Activated T-helper 2 cell treated with anti-CD3 and anti-CD28 coated beads, Interferon-gamma antibody, Interleukin-2, Interleukin-4, amounts not matched to agents 10 μg/mL and 5 μg/mL and 100 μg/mL, durations not matched to agents 14 hours and 24 hours and 36 hours (primary cell): ENCODE measurements at places on chromosomes 13 and 19. TPM values are rescaled to one million over a fixed set of nuclear protein-coding genes. Genes with fewer than 3 reads are reported as not detected.
A peak's percentile ranks its signal among the peaks of the same experiment; 100 is the strongest.

ZNF560 gene
- total RNA-seq = not detected in 2 replicates

CALR3 gene
- not detected in 2 replicates for total RNA-seq

GRCh38 chr19:11295180-11295579 is 780 bp upstream of the TSPAN16 start:
- DNase-seq = no peak

TUBGCP3 gene
- 63.0 and 66.4 TPM in 2 replicates for total RNA-seq

DNA sequence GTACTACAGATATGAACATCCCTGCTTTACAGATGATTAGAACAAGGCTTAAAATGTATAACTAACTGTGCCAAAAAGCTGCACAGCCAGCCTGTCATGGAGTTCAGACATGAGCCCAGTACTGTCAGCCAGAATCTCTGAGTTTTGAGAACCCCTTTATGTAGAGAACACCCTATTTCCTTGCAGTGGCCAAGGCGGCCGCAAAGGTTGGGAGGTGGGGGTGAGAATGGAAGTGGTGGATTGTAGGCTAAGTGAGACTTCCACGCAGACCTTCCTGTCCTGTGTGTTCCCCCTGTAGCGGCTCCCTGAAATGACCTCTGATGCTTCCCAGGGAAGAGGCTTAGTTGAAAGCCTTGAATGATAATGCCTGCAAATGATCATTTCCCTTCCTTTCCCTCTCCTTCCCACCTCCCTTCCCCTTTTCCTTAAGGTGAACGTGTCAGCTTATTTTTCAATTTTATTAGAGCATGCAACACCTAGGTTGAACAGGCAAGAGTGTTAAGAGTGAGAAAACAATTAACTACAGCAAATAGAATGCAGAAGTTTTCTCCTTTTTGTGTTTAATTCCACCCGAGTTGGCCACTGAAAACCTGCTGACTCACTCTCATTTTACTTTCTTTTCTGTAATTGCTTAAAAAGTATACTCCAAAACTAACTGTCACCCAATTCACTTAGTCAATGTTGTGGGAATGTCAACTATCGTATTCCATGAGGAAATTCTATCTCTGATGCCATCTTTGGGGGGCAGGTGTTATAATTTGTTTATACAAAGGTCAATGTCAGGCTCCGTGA is 167.0 kb upstream of the EDNRB start:
- DNase-seq = no peak

ASF1B gene
- total RNA-seq = 83.4 and 88.9 TPM in 2 replicates

PCDH17 gene
- total RNA-seq = not detected in 2 replicates

GRCh38 chr19:51359294-51359693 is 6.9 kb downstream of the ETFB start:
- no peak for DNase-seq

DNA sequence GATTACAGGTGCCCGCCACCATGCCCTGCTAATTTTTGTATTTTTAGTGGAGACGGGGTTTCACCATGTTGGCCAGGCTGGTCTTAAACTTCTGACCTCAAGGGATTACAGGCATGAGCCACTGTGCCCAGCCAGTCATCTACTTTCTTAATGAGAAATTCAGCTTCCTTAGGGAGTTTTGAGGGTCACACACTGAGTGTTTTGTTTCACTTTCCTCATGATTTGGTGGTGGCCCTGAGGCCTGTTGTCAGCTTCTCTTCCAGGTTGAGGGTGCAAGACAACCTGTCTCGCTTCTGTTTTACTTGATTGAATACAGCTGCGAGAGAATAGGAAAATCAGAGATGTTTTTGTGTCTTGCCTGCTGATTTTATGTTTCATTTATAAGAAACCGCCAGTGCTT is 9.9 kb downstream of the FRY start:
- DNase-seq = no peak

DNA sequence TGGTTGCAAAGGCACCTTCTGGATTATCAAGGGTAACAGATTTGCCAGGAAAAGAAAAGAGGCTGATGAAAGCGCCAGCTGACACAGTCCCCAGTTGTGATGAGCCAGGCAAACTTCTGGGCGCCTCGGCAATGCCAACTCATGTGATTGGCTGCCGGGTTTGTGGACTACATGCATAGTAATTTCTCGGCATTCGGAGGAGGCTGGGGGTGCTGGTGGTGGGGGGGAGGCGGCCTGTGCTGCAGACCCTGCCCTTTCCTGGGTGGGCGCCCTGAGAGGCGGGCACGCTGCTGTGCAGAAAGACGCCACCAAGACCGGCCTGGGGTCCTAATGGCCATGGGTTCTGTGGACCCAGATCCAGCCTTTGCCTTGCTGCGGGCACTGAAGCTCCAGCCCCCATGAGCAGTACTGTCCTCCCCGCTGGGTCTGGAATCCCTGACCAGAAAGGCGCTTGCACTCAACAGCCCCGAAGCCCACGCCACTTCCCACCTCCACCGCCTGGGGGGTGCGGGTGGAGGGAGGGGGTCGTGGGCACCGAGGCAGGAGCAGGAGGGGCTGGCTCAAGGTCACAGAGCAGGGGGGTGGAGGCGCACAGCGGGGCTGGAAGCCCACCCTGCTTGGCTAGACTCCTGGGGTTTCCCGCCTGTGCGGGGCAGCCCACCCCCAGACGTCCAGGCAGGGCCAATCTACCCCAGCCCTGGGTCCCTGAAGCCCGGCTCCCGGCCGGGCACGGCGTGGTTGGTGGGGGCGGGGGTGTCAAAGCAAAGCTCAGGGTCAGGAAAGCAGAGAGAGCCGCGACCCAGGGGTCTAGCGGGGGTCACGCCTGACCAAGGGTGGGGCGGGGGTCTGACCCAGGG is 1.0 kb downstream of the DIRAS1 start:
- no peak for DNase-seq

GRCh38 chr19:16062789-16063188 is 13.5 kb upstream of the TPM4 start:
- DNase-seq = peak; percentile 56

ZNF528 gene
- 5.2 and 5.5 TPM in 2 replicates for total RNA-seq

CYP2B6 gene
- total RNA-seq = not detected in 2 replicates

DNA sequence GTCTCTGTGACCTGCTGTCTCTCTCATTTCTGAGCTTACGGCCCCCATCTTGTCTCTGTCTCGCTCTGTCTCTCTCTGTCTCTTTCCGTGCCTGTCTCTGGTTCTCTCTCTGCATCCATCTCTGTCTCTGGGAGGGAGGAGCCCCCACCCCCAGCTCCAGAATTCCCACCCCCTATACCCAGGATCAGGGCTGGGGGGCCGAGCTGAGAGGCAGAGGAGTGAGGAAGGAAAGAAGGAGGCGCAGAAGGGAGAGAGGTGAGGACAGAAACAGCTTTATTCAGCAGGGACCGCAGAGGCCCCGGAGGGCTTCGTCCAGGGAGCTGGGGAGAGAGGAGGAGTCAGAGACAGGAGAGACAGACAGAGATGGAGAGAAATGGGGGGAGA is 14.0 kb downstream of the JOSD2 start:
- no peak for DNase-seq

GRCh38 chr13:28326056-28326455 is 168.9 kb downstream of the FLT1 start:
- DNase-seq = no peak

- no peak for DNase-seq
Observed at GRCh38 chr13:46010148-46010547, 42.4 kb downstream of the ZC3H13 start.

DNA sequence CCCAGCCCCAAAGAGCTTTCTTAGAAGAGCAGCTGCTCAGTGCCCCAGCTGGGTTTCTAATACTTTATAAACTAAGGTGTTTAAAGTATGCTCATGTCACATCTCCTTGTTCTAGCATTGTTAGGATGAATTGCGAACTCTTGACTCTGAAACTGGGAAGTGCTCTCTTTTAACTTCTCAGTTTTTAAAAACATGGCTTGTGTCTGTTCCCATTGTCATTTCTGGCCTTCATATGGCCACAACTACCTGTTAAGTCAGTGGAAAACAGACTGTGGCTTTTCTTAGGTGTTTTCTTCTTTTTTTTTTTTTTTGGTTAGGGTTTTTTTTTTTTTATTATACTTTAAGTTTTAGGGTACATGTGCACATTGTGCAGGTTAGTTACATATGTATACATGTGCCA is 164.7 kb downstream of the KCNRG start:
- no peak for DNase-seq

KLHL1 gene
- not detected in 2 replicates for total RNA-seq

- DNase-seq = peak; percentile 40
Observed at GRCh38 chr19:8487137-8487851, 15.1 kb downstream of the PRAM1 start.

GRCh38 chr13:48733739-48734335 is 80.1 kb downstream of the CYSLTR2 start:
- DNase-seq = no peak

DNA sequence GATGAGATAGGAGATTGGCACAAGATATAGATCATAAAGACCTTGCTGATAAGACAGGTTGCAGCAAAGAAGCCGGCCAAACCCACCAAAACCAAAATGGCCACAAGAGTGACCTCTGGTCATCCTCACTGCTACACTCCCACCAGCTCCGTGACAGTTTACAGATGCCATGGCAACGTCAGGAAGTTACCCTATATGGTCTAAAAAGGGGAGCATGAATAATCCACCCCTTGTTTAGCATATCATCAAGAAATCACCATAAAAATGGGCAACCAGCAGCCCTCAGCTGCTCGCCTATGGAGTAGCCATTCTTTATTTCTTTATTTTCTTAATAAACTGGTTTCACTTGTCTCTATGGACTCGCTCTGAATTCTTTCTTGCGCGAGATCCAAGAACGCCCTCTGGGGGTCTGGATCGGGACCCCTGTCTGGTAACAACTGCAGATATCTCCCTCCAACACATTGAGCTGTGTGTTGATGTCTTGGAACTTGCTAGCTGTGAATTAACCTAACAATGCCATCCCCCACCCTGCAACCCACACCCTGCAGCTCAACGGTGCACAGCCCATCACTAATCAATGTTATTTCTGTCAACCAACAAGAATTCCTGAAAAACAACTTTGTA is 27.1 kb upstream of the GRTP1 start:
- DNase-seq = no peak

ICAM1 gene
- total RNA-seq = 75.3 and 75.7 TPM in 2 replicates

FLT3 gene
- total RNA-seq = not detected in 2 replicates

- no peak for DNase-seq
Observed at GRCh38 chr13:97344265-97345175, 89.4 kb upstream of the RAP2A start.

ZNF681 gene
- total RNA-seq = 3.1 and 3.5 TPM in 2 replicates

CYP2A7 gene
- total RNA-seq = not detected in 2 replicates

DNA sequence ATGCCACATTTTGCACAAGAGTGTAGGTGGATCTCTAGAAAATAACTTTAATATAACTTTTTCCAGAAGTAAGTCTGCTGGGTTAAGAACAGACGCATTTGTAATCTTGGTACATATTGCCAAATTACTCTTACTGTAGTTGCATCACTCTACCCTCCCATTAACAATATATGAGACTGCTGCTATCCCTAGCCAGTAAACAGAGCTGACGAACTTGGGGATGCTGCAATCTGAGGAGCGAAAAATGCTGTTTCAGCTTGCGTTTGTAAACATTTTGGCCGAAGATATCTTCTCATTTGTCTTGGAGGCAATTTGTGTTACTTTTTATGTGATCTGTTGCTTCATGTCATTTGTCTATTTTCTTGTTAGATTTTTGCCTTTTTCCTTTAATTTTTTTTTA is 1482.8 kb downstream of the OLFM4 start:
- no peak for DNase-seq

DNA sequence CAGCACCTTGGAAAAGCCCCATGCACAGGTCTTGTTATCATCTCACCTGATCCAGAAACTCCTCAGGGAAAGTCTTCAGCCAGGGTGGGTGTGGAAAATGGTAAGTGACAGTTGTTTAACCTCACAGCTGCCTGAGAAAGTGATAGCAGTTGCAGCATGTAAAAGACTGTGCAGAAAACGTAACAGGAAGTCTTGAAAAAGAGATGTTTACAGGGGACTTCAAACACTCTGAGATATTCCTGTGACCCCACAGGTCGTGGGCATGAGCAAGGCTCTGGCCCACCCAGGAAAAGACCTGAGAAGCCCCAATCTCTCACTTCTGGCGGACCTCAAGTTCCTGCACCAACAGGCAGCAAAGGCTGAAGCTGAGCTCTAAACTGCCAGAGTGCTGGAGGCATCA is 826.9 kb downstream of the UQCRFS1 start:
- DNase-seq = no peak

GRCh38 chr19:9934132-9934950 is 2.0 kb downstream of the OLFM2 start:
- DNase-seq = peak; percentile 70

- DNase-seq = no peak
Observed at GRCh38 chr13:46339035-46339666, 47.9 kb downstream of the RUBCNL start.

DPF1 gene
- 3.2 and 3.4 TPM in 2 replicates for total RNA-seq

- DNase-seq = no peak
Observed at GRCh38 chr13:30033681-30034457, 183.5 kb upstream of the UBL3 start.

DNA sequence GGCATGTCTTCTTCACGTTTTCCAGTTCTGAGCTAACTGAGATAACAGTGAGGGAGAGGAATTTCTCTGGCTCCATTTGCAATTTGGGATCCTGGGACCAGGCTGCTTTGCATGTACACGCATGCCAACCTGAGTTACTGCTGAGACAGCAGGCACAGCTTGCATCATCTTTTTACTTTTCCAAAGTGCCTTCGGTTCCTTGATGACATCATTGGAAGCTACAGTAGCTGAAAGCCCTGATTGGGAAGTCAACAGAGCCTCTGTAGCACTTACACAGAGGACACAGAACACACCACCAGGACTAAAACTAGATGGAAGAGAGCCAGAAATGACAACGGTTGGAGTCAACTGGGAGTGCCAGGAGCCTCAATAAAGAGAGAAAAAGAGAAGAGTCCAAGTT is 399.1 kb upstream of the GPC6 start:
- no peak for DNase-seq

- no peak for DNase-seq
Observed at GRCh38 chr13:105982219-105982930, 553.1 kb downstream of the EFNB2 start.

SOX1 gene
- total RNA-seq = not detected in 2 replicates

- no peak for DNase-seq
Observed at GRCh38 chr19:16033136-16033530, 43.2 kb upstream of the TPM4 start.

- no peak for DNase-seq
Observed at GRCh38 chr19:47376589-47377144, 27.6 kb downstream of the DHX34 start.

- no peak for DNase-seq
Observed at GRCh38 chr19:645912-646778, 6.5 kb downstream of the FGF22 start.

F2RL3 gene
- total RNA-seq = not detected in 2 replicates

GRCh38 chr13:72174549-72174948 is 307.5 kb upstream of the DACH1 start:
- DNase-seq = no peak
